ENCODE measurements at places on chromosomes 7 and 10.
A peak's percentile ranks its signal among the peaks of the same experiment; 100 is the strongest.

DNA sequence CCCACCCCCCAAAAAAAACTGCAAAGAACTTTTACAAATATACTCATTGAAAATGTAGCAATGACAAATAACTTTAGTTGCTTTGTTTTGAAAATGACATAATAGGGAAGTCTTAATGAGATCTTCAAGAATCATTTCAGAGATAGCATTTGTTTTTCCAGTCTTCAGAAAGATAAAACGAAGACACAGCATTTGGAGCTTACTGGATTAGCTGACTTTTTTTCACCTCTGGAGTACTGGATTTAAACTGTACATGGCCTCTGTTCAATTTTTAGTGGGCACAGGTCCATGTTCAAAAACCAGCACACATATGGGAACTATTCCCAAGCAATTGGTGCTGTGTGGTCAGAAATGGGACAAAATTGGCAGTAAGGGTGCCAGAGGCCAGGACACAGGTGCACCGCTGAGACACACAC lies 3.9 kb downstream of the RAB11FIP2 start:
- DNase-seq: no peak

- peak; percentile 61 for DNase-seq
Observed at GRCh38 chr7:21967598-21968003, 21.9 kb upstream of the CDCA7L start.

DNA sequence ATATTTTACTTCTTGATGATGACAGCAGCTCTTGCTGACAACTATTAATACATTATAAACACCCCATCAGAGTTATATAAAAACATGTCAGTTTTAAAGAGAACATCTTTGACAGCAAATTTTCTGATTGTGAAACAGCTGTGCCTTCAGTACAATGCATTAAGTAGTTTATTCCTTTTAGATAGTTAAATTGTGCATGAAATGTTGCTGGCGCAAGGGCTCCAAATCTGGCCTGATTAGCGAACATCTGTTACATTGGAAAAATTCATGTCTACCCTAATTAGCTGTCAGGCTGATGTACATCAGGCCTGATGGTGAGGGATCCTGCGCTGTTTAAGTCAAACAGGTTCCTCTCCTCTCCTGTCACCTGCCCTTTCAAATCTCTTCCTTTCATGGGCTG lies 171.9 kb upstream of the SP8 start:
- DNase-seq: no peak

DNA sequence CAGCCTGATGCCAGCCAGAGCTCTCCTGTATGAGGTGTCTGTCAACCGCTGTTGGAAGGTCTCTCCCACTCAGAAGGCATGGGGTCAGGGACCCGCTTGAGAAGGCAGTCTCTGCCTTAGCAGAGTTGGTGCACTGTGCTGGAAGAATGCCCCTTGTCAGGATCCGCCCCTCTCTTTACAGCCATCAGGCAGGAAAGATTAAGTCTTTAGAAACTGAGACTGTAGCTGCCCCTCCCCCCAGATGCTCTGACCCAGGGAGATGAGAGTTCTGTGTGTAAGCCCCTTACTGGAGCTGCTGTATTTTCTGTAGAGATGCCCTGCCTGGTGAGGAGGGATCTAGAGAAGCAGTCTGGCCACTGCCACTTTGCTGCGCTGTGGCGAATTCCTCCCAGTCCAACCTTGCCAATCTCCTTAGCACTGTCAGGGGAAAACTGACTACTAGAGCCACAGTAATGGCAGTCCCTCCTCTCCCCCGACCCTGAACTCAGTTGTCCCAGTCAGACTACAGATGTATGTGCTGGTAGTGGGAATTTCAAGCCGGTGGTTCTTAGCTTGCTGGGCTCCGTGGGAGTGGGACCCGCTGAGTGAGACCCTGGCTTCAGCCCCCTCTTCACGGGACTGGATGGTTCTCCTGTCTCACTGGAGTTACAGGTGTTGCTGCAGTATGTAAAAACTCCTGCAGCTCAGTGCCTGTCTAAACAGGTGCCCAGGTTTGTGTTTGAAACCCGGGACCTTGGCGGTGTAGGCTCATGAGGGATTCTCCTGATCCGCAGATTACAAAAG lies 285.5 kb upstream of the ZWINT start:
- DNase-seq: no peak

DNA sequence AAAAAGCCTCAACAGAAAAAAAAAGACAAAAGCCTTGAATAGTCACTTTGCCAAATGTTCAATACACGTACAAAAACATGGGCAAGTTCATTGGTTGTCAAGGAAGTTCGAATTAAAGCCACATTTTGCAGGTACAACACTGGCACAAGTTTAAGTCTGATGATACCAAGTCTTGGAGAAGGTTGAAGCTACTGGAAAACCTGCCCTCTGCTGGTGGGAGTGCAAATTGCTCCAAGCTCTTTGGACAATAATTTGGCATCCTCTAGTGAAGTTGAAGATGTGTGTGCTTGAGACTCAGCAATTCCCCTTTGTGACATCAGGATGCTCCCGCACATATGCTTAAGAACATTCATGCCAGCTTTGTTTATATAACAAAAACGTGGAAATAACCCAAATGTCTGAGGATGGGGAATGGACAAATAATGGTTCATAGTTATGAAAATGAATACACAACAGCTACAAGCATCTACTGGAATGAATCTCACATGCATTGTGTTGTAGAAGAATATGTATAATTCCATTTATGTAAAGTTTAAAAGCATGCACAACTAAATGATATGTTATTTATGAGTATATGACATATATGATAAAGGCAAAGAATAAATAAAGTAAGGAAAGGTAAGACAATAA lies 120.0 kb upstream of the PLPP4 start:
- peak; percentile 36 for DNase-seq

- DNase-seq: no peak
Observed at GRCh38 chr7:17495655-17496394, 197.4 kb downstream of the AHR start.

- DNase-seq: no peak
Observed at GRCh38 chr7:96034940-96035727, 262.8 kb downstream of the DYNC1I1 start.

DNA sequence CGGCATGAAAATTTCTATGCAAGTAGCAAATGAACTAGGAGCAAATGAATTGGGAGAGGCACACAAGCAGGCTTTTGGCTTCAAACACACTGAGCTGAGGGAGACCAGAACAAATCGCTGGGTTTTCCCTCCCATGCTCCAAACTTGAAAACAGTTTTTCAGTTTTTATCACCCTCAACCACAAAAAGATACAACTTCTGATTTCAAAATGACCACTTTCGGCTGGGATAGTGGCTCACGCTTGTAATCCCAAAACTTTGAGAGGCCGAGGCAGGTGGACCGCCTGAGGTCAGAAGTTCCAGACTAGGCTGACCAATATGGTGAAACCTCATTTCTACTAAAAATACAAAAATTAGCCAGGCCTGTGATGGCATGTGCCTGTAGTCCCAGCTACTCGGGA lies 9.0 kb upstream of the CHUK start:
- no peak for DNase-seq

- no peak for DNase-seq
Observed at GRCh38 chr7:133987582-133987981, 139.6 kb upstream of the LRGUK start.

- no peak for DNase-seq
Observed at GRCh38 chr7:22182149-22182548, 174.8 kb downstream of the RAPGEF5 start.

DNA sequence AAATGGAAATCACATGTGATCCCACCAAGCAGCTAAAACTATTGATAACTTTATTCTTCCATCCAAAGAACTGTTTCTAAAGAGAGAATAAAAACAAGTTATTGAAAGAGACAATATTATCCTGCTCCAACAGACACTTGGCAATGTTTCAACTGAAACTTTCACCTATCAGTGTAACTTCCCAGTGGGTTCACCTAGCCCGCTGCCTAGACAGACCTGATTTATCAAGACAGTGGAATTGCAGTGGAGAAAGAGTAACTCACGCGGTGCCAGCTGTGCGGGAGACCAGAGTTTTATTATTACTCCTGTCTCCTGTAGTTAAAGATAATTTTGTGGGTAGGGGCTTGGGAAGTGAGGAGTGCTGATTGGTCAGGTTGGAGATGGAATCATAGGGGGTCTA lies 199.8 kb downstream of the AHR start:
- no peak for DNase-seq

DNA sequence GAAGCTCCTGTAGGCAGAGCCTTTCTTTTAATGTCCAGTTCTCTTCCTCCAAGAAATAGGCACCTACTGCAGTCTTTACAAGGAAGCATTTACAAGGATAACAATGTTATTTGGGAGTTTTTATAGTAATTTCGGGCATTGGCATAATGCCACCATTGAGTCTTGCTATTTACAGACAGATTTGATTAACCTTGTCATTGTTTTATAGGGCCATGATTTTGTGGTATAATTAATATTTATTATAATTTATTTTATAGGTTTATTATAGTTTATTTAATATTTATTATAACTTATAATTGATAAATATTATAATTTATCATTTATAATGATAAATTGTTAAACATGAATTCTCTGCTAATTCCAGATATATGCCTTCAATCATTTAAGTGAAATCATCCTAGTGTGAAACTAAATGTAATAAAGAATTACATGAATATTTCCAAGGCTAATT lies 573 bp upstream of the POT1 start:
- no peak for DNase-seq

Data from fibroblast of skin of right biceps (primary cell).